ENCODE measurements at places on chromosomes 7 and 10. TPM values are rescaled to one million over a fixed set of nuclear protein-coding genes. Genes with fewer than 3 reads are reported as not detected.

The FAM20C gene
- total RNA-seq, result 47.6 TPM

The CACNA2D1 gene
- 10.4 TPM for total RNA-seq

The DGKB gene
- not detected for total RNA-seq

The NUDT13 gene
- total RNA-seq, result 3.0 TPM

The CTAGE8 gene
- total RNA-seq, result not detected

The MET gene
- 70.8 TPM for total RNA-seq
